Left lung (tissue), 14 donors: ENCODE measurements at places on chromosomes 12 and 14. TPM values are rescaled to one million over a fixed set of nuclear protein-coding genes. Genes with fewer than 3 reads are reported as not detected.

PTPRQ gene
- polyA plus RNA-seq = 3.2 TPM

L2HGDH gene
- polyA plus RNA-seq = 6.4 TPM

PLEK2 gene
- 6.7 TPM for polyA plus RNA-seq

OASL gene
- polyA plus RNA-seq = 0.06 TPM

BCL2L2 gene
- 40.1 TPM for polyA plus RNA-seq

CARMIL3 gene
- polyA plus RNA-seq = 1.1 TPM

TAS2R10 gene
- 3.2 TPM for polyA plus RNA-seq

CKAP4 gene
- polyA plus RNA-seq = 98.9 TPM

LHX5 gene
- not detected for polyA plus RNA-seq

NGB gene
- polyA plus RNA-seq = not detected

FAM181A gene
- polyA plus RNA-seq = 0.19 TPM

HVCN1 gene
- 15.5 TPM for polyA plus RNA-seq

CHD8 gene
- polyA plus RNA-seq = 81.4 TPM

OTX2 gene
- polyA plus RNA-seq = not detected

OTUB2 gene
- polyA plus RNA-seq = 4.0 TPM

ABCD2 gene
- polyA plus RNA-seq = 0.11 TPM

PWP1 gene
- polyA plus RNA-seq = 49.4 TPM

SOAT2 gene
- 0.23 TPM for polyA plus RNA-seq

TRIM9 gene
- 1.3 TPM for polyA plus RNA-seq

KERA gene
- 0.20 TPM for polyA plus RNA-seq

CEBPE gene
- 0.14 TPM for polyA plus RNA-seq

RNASE1 gene
- polyA plus RNA-seq = 378 TPM
